Muscle of arm (tissue), 14 donors: ENCODE measurements at places on chromosomes 6 and 20. TPM values are rescaled to one million over a fixed set of nuclear protein-coding genes. Genes with fewer than 3 reads are reported as not detected.

CUL9 gene
- polyA plus RNA-seq = 40.8 TPM

GRCh38 chr6:157682856-157683481 lies 140.1 kb upstream of the SNX9 start:
- DNase-seq = no peak

GRCh38 chr20:21808863-21809664 lies 103.6 kb downstream of the PAX1 start:
- DNase-seq = no peak

- no peak for DNase-seq
These were observed 201.7 kb upstream of the SASH1 start for GRCh38 chr6:148140772-148141557.

TNNC2 gene
- polyA plus RNA-seq = 3,796 TPM

AIF1 gene
- 39.9 TPM for polyA plus RNA-seq

GRCh38 chr6:163474581-163474980 lies 60.1 kb downstream of the QKI start:
- DNase-seq = no peak
